ENCODE measurements at places on chromosomes 5 and 9.

GRCh38 chr9:37449862-37450632 lies 15.2 kb downstream of the ZBTB5 start:
- DNase-seq = no peak

DNA sequence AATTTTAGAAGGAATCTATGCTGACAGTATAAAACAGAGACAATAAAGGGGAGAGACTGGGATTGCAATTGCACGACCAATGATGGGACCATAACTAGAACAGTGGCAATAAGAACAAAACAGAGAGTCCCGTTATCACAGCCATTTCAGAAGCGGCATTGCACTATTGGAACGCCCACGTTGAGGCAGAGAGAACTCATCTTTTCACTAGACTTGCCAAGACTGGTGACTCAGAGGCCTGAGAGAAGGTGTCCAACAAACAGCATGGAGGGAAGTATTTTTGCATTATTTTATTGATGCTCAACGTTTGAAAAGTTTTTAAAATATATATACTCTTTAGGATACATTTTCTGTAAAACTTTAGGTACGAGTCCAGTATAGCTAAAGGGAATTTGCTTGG lies 737.7 kb downstream of the TLE1 start:
- no peak for DNase-seq

GRCh38 chr5:118647587-118647986 lies 340.8 kb downstream of the DTWD2 start:
- no peak for DNase-seq

DNA sequence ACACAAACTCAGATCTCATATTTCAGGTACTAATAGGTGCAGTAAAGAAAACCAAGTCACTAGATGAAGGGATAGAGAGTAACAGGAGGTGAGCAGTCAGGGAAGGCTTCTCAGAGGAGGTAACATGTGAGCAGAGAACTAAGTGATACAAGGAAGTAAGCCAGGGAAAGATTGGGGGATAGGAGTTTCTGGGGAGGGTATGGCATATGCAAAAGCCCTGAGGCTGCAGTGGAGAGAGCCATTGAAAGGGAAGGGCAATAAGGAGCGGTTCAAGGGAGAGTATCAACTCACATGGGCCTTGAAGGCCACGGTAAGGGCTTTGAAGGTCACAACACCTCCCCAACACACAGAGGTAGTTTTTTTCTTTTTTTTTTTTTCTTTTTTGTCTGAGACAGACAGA lies 6.9 kb downstream of the OLFML2A start:
- no peak for DNase-seq

DNA sequence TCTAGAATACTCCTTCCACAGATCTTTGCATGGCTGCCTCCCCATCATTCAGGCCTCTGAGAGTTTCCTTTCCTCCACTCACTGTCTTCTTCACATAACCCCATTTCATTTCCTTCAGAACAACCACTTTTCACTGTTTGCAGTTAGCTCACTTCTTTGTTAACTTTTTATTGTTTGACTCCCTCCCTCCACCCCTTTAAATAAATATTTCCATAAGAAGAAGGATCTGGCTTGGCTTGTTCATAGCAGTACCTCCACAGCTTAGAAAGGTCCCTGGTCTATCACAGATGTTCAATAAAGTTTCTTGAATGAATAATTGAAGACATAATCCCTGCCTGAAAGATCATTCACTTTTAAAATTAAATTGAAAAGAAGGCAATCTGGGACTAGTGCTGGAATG lies 661.6 kb downstream of the ACTL7B start:
- DNase-seq = no peak

DNA sequence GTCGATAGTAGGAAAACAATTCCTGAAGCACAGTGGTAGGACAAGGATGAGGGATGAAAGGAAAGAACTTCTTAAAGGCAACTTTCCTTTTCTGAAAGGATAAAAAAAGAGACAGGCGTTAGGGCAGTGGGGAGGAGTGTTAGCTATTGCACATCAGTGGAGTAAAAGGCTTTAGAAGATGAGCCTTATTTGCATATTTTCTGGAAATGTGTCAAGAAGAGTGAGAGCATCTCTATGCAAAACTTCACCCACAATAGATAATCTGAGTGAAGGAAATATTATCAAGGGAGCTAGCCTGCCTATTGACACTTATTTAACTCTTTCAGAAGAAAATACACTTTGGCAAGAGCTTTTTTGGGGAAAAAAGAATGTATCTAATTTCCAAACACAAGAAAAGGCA lies 151.6 kb downstream of the MACIR start:
- DNase-seq = no peak

DNA sequence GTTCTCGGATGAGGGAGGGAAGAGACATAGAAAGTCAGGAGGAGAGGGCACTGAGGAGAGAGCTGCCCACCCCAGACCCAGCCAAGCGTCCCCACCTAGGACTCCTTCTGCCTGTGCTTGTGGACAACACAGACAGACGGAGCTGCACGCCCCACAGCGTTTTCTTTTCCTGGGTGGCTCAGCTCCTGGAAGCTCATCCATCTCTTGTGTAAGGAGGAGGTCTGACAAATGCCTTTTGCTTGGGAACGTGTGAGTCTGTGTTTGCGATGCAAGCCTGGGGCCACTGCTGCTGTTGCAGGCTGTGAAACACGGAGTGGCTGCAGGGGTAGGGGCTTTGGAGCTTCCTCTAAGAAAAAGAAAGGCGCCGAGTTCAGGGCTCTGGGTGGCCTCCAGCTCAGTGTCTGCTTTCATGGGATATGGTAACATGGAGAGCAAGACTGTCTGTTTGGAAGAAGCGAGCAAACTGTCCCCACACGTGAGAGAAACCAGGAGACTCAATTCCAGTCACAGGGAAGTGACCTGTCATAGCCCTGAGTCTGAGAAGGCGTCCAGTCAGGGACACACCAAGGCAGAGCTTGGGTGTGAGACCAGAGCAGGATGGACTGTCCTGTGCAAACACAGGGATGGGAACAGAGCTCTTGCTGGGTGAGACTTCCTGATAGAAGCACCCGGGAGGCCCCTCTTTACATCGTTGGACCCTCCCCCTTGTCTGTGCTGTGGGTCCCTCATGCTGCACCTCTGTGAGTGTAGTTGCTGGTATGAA lies 42.7 kb downstream of the GADD45G start:
- DNase-seq = no peak

DNA sequence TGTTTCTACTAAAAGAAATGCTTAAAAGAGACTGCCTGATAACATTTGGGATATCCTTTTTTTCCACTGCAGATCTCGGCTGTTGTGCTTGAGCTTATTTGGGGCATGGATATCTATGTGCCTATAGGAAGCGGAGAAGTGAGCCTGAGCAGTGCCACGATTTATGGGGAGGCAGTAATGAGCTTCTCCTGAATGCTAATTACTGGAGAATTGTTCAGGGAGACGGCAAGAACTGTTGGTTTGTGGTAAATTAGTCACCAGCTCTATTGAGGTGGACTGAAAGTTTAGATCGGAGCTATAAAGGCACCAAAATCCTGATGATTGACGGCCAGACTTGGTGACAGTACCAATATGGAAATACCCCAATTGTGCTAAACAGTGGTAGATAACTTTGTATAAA lies 186.5 kb downstream of the ARHGEF28 start:
- no peak for DNase-seq

DNA sequence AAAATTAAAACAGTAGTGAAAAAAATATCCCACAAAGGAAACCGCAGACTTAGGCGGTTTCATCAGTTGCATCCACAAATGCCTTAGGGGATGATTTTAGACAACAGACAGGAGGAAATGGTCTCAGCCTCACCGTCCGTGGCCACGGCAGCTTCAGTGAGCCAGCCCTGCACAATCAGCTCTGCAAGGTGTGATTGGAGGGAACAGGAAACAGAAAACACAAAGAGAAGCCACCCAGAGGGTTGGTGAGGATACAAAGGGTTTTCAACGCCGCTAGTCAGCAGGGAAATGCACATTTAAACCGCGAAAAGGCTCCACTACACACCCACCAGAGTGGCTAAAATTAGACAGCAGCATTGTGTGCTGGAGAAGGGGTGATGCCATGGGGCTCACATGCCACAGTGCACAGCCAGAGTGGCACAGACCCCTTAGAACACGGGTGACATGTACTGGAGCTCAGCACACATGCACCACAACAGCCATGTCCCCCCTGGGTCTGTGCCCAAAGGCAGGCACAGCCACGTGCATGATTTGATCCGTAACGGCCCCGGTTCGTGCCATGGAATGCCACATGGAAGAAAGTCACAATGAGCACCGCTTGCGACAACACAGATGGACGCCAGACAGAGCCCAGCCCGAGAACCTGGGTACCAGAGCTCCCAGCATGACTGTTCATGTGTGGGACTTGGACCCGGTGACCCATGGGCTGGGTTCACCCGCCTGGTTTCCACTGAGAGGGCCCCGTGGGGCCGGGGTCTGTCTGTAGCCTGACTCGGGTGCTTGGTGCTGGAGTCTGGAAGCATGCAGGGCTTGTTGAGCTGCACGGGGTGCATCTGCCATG lies 18.3 kb upstream of the TERT start:
- no peak for DNase-seq

DNA sequence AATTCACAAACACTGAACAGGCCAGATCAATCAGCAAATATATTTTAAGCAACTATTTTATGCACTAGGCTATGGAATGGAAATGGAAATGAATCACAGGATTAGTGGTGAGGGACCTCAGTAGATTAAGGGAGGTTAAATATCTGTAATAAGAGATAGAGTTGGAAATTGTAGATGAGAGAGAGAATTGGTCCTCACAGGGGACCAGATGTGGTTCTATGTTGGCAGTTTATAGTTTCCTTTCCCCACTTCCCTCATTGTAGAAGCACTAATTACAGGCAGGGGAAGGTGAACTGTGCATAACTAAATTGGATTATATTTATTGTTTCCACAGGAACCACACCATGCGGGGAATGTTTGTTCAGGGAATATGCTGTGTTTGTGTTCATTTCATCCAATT lies 496.2 kb downstream of the ARHGEF28 start:
- no peak for DNase-seq

DNA sequence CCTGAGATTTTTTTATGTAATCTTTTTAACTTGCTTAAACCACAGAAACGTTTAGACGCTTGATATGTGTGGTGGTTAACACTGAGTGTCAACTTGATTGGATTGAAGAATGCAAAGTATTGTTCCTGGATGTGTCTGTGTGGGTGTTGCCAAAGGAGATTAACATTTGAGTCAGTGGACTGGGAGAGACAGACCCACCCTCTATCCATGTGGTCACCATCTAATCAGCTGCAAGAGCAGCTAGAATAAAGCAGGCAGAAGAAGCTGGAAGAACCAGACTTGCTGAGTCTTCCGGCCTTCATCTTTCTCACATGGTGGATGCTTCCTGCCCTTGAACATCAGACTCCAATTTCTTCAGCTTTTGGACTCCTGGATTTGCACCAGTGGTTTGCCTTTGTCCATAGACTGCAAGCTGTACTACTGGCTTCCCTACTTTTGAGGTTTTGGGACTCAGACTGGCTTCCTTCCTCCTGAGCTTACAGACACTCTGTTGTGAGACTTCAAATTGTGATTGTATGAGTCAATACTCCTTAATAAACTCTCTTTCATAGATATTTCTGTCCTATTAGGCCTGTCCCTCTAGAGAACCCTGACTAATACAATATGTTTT lies 816.0 kb upstream of the CDH9 start:
- no peak for DNase-seq

GRCh38 chr5:206406-206805 lies 11.5 kb downstream of the CCDC127 start:
- DNase-seq = no peak

GRCh38 chr9:6987381-6987780 lies 229.6 kb downstream of the KDM4C start:
- no peak for DNase-seq

DNA sequence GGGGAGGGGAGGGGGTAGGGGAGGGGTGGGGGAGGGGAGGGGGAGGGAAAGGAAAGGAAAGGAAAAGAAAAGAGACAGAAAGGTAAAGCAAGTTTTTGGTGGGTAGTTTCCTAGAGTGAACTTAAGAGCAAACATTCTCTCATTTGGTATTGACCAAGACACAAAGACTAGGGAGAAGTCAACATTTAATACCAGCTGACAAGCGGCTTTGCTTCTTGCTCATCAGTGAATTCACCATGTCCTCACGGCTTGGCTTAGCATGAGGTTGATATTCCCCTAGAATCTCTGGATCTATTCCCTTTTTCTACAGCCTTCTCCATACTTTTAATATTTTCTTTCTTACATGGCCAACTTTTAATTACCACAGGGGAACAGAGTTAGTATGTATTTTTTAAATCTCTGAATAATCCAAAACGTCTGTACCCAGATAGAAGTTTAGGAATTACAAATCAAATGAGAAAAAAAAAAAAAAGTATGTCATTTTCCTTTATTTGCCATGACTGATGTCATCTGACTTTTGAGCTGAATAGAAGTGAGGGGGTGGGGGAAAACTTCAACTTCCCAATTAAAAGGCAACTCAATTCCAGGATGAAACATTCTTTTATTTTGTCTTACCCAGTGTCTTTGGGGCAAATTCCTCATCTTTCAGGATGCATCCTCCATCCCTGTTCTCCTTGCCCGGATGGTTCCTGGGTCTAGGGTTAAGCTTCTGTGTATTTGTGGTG lies 40.1 kb upstream of the GLIS3 start:
- DNase-seq = no peak

- no peak for DNase-seq
These were observed 309.0 kb downstream of the MAN2A1 start for GRCh38 chr5:109998726-109999125.

DNA sequence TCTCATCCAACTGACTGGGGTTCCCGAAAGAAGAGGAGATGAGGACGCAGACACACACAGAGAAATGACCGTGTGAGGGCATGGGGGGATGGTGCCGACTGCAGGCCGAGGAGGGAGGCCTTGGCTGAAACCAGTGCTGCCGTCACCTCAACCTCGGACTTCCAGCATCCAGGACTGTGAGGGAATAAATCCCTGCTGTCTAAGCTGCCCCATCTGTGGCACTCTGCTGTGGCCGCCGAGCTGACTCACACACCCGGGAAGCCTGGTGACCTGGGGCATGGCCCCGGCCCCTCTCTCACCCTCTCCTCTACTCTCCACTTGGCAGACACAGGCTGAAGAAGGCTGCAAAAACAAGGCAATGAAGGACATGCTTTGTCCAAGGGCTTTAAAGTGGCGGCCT lies 4.4 kb upstream of the COL5A1 start:
- no peak for DNase-seq

DNA sequence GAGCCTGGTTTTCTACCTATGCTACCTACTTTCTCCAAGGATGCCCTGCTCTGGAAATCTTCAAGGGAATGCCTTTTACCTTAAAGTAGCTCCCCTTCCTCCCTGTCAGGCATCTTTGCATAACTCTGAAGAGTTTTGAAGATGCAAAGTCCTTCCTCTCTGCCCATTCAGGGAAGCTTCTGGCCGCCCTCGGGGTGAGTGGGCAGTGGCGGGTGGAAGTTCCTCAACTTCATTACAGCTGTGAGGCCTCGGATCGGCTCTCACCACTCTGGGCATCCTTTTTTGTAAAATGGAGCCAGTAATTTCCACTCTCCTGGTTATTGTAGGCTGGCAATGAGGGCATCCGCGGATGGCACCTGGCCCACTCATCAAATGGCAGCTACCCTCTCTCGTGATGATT lies 31.7 kb upstream of the STXBP1 start:
- no peak for DNase-seq

- DNase-seq = no peak
These were observed 22.1 kb upstream of the TPD52L3 start for GRCh38 chr9:6305954-6306563.

- DNase-seq = no peak
These were observed 77.7 kb upstream of the RUFY1 start for GRCh38 chr5:179472641-179473040.

- DNase-seq = peak; percentile 29
These were observed 76.4 kb downstream of the OSMR start for GRCh38 chr5:38922199-38922598.

Data from iPS DF 6.9 (cell line).